C1 segment of cervical spinal cord (tissue), 14 donors: ENCODE measurements at places on chromosomes 16 and 17.

DNA sequence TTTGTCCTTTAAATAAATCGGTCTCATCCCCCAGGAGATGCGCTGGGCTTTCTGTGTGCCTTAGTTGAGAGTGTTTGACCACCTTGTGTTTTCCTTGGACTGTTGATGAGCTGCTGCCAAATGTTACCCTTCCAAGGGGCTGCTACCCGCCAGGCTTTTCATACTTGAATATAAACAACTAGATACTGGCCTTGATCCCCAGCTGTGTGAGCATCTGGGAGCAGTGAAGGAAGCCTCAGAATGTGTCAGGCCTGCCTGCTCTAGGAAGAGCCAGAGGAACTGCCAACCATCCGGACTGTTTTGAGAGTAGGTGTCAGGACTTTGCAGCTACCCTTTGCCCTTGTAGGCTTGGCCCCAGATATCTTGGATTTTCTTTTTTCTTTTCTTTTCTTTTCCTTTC is 57.8 kb downstream of the LDHD start:
- DNase-seq: no peak

GRCh38 chr17:62017496-62017895 is 47.6 kb downstream of the MED13 start:
- no peak for DNase-seq

- no peak for DNase-seq
Measured at GRCh38 chr16:31453255-31454204, 5.8 kb upstream of the ARMC5 start.

DNA sequence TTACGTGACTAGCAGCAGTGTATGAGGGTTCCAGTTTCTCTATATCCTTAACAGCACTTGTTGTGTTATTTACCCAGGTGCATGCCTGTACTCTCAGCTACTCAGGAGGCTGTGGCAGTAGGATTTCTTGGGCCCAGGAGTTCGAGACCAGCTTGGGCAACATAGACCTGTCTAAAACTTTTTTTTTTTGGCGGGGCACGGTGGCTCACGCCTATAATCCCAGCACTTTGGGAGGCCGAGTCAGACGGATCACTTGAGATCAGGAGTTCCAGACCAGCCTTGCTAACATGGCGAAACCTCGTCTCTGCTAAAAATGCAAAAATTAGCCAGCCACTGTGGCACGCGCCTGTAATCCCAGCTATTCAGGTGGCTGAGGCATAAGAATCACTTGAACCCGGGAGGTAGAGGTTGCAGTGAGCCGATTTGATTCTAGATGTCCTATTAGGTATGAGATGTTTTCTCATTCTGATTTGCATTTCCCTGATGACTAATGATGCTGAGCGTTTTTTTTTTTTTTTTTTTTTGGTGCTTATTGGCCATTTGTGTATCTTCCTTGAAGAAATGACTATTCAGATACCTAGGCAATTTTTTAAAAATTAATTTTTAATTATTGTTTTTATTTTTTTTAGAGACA is 13.4 kb downstream of the CASC3 start:
- no peak for DNase-seq

GRCh38 chr17:79065105-79065670 is 9.4 kb upstream of the ENGASE start:
- no peak for DNase-seq

GRCh38 chr17:55833306-55833705 is 82.5 kb downstream of the PCTP start:
- DNase-seq: no peak

DNA sequence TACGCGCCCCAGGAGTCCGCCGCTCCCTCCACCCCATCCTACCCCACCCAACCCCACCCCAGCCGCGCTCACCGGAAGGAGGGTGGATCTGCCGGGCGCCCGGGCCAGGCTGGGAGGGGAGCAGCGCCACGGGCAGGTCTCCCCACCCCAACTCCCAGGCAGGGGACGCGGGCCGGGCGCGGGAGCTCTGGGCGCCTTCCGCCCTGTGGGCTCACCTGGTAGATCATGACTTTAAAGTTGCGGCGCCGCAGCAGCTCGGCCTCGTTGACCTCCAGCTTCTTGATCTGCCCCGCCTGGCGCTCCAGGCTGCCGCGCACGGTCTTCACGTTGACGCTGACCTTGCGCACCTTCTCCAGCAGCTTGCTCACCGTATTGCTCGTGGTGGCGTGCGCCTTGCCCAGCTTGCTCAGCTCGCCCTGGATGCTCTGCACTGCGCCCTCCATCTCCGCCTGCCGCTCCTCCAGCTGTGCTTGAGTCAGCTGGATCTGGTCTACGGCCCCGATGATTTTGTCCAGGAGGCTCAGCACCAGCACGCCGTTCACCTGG is 571 bp downstream of the CAVIN1 start:
- peak; percentile 48 for DNase-seq

DNA sequence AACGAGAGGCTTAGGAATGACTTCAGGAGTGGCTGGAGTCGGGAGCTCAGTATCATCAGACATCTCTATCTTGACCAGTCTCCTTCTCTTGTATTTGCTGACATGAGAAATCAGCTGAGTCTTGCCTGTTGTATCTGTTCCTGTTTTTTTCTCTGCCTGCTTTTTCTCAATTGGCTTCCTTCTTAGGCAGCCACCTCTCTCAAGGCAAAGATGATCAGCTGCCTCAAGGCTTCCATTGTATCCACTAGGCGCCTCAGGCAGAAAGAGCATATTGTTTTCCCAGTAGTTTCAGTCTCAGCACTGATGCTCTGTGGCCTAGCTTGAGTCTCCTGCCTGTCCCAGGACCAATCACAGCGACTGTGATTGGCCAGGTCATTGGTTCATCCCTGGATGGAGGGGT is 306.2 kb downstream of the CPPED1 start:
- DNase-seq: peak; percentile 13

- no peak for DNase-seq
Measured at GRCh38 chr17:35998756-35999155, 2.6 kb downstream of the CCL15 start.

DNA sequence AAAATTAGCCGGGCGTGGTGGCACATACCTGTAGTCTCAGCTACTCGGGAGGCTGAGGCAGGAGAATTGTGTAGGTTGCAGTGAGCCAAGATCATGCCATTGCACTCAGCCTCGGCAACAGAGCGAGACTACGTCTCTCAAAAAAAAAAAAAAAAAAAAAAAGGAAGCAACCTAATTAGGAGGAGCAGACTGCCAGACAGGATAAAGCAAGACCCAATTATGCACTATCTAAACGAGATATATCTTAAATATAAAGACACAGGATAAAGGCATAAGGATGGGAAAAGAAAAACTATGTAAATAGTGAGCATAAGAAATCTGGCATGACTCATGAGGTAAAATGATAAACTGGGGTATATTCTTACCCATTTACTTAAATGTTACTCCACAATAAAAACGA is 4.9 kb downstream of the TXNDC11 start:
- DNase-seq: no peak

DNA sequence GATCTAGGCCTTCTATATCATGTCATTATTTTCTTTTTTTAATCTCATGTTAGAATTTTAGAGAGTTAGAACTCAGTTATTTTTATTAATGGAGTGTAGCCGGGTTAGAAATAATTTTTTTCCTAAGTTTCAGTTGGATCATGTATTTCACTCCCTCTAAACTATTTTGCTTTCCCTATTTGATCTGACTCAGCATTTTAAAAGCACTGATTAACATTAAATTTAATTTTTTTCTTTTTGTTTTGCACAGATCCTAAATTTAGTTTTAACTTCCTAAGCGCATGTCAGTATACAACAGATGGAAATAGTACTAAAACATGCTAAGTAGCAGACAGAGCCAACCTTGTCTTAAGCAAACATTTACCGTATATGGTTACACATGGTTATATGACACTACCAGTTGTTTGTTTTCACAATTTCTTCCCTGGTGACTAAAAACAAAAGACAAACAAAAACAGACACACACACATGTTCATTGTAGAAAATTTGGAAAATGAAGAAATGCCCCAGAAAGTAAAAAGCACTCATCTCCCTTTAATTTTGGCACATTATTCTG is 33.6 kb upstream of the RAB11FIP4 start:
- DNase-seq: no peak
